ENCODE measurements at places on chromosomes 3 and 15. TPM values are rescaled to one million over a fixed set of nuclear protein-coding genes. Genes with fewer than 3 reads are reported as not detected.

The PIF1 gene
- not detected for polyA plus RNA-seq

The RTP3 gene
- polyA plus RNA-seq = not detected

The ITGA11 gene
- polyA plus RNA-seq = not detected

The HYAL3 gene
- 2.3 TPM for polyA plus RNA-seq

The PARP6 gene
- 19.7 TPM for polyA plus RNA-seq

The C3orf20 gene
- 0.05 TPM for polyA plus RNA-seq

The SCN11A gene
- not detected for polyA plus RNA-seq

The ABI3BP gene
- polyA plus RNA-seq = not detected

The VILL gene
- 15.7 TPM for polyA plus RNA-seq

The ANKUB1 gene
- polyA plus RNA-seq = not detected

The CISH gene
- 134 TPM for polyA plus RNA-seq

The LAMB2 gene
- not detected for polyA plus RNA-seq

The SMARCC1 gene
- 54.0 TPM for polyA plus RNA-seq

The ZPLD1 gene
- not detected for polyA plus RNA-seq

The ZNF35 gene
- polyA plus RNA-seq = 1.1 TPM

The GOLGA6A gene
- 0.14 TPM for polyA plus RNA-seq

The CHRM5 gene
- polyA plus RNA-seq = 0.15 TPM

The ZKSCAN7 gene
- 2.1 TPM for polyA plus RNA-seq

The HYAL1 gene
- polyA plus RNA-seq = 0.12 TPM

The REC114 gene
- not detected for polyA plus RNA-seq

The NCKIPSD gene
- polyA plus RNA-seq = 8.6 TPM

The GABRR3 gene
- polyA plus RNA-seq = not detected

The NEK4 gene
- polyA plus RNA-seq = 9.0 TPM

The MASP1 gene
- not detected for polyA plus RNA-seq

The LRRIQ4 gene
- not detected for polyA plus RNA-seq

The RPP25 gene
- 4.0 TPM for polyA plus RNA-seq

The NR2E3 gene
- not detected for polyA plus RNA-seq

The SERPINI2 gene
- polyA plus RNA-seq = not detected

The ADGRG7 gene
- not detected for polyA plus RNA-seq

The GPR156 gene
- not detected for polyA plus RNA-seq

The GRK7 gene
- polyA plus RNA-seq = not detected

All from naive thymus-derived CD4-positive, alpha-beta T cell (primary cell).